ENCODE measurements at places on chromosomes 13 and 19.
A peak's percentile ranks its signal among the peaks of the same experiment; 100 is the strongest.

GRCh38 chr19:42287827-42288107, 14.2 kb upstream of the PRR19 start:
- DNase-seq = no peak

DNA sequence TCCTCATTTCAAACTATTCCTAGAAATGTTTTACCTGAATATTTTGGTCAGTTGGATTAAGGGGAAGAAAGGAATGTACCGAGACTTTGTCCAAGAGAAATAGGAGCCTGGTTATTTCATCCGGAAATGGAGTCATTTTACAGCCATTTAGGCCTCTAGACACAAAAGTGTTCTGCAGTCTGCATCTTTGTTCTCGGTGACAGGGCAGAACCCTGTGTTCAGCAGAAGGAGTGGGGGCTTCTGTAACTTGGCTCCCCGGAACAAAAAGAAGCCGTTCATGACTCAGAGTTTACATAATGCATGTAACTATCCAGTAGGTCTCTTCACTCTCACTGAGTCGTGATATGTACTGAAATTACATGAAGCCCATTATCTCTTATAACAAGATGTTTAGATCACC, 21.6 kb upstream of the FNDC3A start:
- DNase-seq = no peak

DNA sequence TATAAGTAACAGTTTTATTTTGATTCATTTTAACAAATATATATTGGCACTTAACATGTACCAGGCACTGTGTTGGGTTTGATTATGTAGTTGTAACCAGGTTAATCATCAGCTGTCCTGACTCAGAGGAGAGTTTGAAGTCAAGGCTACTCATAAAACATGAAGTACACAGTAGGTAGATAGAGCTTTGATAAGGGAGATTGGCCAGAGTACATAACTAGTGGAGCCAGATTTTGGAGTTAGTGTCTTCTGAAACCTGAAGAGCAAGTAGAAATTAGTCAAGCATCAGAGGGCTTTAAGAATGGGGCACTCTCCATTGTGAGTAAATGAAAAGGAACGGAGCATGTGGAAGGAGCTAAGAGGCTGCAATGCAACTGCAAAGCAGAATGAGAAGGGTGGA, 333.9 kb downstream of the RFC3 start:
- DNase-seq = no peak

DNA sequence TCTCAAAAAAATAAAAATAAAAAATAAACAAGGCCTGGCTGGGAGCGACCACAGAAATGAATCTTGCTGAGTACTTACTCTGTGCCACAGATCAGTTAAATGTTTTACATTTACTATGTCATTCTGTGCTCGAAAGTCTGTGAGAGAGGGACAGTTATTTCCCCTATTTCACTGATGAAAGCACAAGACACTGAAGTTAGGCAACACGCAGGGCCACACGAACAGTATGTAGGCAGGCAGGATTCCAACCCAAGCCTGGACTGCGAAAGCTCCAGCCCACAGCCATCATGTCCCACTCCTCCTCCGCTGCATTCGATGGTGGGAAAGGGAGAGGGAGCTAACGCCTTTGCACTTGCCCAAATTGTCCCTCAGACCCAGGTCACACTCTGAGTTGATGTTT, 34.2 kb downstream of the RUBCNL start:
- no peak for DNase-seq

DNA sequence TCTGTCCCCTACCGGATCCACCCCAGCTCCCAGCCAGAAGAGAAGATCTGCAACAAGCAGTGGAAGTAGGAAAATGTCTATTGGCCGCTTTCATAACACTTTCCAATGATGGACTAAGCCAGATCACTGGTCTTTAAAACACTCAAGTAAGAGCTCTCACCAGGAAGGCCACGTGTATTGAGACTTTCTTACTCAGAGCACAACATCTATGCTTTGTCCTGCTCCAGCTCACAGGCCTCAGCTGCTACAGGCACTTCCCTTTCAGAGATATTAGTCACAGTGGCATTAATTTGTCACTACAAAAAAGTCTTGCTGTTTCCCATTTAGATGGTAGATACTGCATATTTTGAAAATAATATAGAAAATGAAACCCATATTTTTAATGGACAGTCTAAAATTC, 164.2 kb downstream of the ABCC4 start:
- peak; percentile 43 for DNase-seq

- DNase-seq = no peak
Observed at GRCh38 chr13:33448889-33449288, 163.3 kb upstream of the STARD13 start.

DNA sequence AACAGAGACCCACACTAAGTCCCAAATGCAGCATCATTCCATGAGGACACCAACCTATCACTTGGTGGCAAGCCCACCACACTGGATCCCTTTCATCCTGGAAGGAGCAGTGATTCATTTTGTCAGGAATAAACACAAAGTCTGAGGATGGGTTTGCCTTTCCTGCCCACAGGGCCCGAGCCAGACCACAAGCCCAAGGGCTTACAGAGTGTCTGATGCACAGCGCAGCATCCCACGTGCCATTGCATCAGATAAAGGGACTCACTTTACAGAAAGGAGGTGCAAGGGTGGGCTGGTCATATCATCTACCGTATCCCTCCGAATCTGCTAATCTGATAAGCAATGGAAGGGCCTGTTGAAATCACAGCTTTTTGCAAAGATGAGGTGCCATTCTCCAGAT, 12.2 kb upstream of the KCTD15 start:
- DNase-seq = no peak

All from GM13977 (cell line).